ENCODE measurements at places on chromosomes 2 and 18. TPM values are rescaled to one million over a fixed set of nuclear protein-coding genes. Genes with fewer than 3 reads are reported as not detected.

- H3K36me3 ChIP-seq: no peaks in the 10 kb centered on the region
- no peak for DNase-seq
- no peaks in the 10 kb centered on the region for H3K27me3 ChIP-seq
- no peak overlapping the region for H3K27ac ChIP-seq
- H3K4me3 ChIP-seq: no peak overlapping the region
These were observed 181.7 kb upstream of the ALPP start for GRCh38 chr2:232196802-232197201.

GRCh38 chr18:27921904-27922751 is 254.8 kb downstream of the CDH2 start:
- no peak overlapping the region for H3K4me3 ChIP-seq
- H3K36me3 ChIP-seq: no peaks in the 10 kb centered on the region
- H3K27ac ChIP-seq: no peak overlapping the region
- H3K27me3 ChIP-seq: no peaks in the 10 kb centered on the region

GRCh38 chr2:208326016-208326415 is 60.0 kb downstream of the PIKFYVE start:
- H3K27ac ChIP-seq: no peak overlapping the region
- no peaks in the 10 kb centered on the region for H3K4me1 ChIP-seq
- no peak overlapping the region for H3K4me3 ChIP-seq
- H3K36me3 ChIP-seq: peaks cover 5% of the 10 kb centered on the region
- DNase-seq: no peak

Gene PCGF1
- 18.3 TPM for total RNA-seq

Measured in breast epithelium (tissue), 4 donors.